ENCODE measurements at places on chromosomes 6 and 20.
A peak's percentile ranks its signal among the peaks of the same experiment; 100 is the strongest.

- peak; percentile 5 for DNase-seq
These were observed 253.6 kb upstream of the RAB32 start for GRCh38 chr6:146289816-146290588.

- no peak for DNase-seq
These were observed 577.7 kb downstream of the HAO1 start for GRCh38 chr20:7362601-7363000.

- DNase-seq: no peak
These were observed 278.8 kb upstream of the JARID2 start for GRCh38 chr6:14966906-14967711.

DNA sequence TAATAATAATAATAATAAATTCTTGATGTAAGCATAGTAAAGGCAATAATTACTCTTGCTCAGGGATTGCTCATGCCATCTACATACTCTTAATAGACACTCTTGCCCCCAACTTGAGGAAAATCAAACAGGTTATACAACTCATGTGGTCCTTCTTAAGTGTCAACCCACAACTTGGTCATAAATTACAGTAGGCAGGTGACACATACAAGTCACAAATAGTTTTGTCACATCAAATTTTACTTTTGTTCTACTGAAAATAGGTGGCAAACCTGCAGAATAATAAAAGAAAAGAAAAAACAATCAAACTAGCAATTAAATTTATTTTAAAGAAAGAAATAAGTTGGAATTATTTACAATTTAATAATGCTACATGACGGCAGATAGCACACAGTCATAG lies 1.6 kb downstream of the ME1 start:
- no peak for DNase-seq

GRCh38 chr6:37783856-37784584 lies 35.5 kb upstream of the ZFAND3 start:
- DNase-seq: peak; percentile 51

- DNase-seq: no peak
These were observed 89.1 kb upstream of the ZNF184 start for GRCh38 chr6:27562027-27562410.

DNA sequence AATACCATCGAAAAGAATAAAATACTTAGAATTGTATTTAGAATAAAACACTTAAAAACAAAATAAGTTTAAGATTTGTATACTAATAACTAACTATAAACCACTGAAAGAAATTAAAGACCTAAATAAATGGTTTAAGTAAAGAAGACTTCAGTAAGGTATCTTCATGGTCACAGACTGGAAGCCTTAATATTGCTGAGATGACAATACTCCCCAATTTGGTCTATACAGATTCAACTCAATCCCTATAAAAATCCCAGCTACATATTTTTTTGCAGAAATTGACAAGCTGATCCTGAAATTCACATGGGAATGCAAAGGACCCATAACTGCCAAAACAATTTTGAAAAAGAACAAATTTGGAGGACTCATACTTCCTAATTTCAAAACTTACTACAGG lies 18.9 kb downstream of the SERINC3 start:
- DNase-seq: no peak

GRCh38 chr6:78570044-78570443 lies 297.3 kb upstream of the IRAK1BP1 start:
- DNase-seq: no peak

GRCh38 chr6:49342410-49342809 lies 120.6 kb downstream of the MMUT start:
- DNase-seq: no peak

- DNase-seq: no peak
These were observed 19.0 kb downstream of the RALY start for GRCh38 chr20:34012735-34013134.

- no peak for DNase-seq
These were observed 471.9 kb downstream of the QKI start for GRCh38 chr6:163886428-163886827.

DNA sequence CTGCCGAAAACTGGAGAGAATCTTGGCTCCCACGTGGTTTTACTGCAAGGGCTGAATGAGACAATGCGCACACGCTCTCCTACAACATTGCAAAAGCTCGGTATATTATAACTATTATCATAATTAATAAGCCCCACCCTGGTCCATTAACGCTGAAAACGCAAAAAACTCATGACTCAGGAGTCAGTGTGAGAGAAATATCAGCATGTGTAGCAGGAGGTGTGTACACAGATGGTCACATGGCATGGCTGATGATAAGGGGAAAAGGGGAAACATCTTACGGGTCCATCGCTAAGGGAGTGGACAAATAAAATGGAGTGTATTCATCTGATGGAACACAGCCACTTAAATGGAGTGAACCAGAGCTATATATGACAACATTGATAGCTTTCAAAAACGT lies 29.2 kb downstream of the CDH22 start:
- DNase-seq: no peak

- DNase-seq: no peak
These were observed 163.7 kb downstream of the MAFB start for GRCh38 chr20:40525351-40525750.

DNA sequence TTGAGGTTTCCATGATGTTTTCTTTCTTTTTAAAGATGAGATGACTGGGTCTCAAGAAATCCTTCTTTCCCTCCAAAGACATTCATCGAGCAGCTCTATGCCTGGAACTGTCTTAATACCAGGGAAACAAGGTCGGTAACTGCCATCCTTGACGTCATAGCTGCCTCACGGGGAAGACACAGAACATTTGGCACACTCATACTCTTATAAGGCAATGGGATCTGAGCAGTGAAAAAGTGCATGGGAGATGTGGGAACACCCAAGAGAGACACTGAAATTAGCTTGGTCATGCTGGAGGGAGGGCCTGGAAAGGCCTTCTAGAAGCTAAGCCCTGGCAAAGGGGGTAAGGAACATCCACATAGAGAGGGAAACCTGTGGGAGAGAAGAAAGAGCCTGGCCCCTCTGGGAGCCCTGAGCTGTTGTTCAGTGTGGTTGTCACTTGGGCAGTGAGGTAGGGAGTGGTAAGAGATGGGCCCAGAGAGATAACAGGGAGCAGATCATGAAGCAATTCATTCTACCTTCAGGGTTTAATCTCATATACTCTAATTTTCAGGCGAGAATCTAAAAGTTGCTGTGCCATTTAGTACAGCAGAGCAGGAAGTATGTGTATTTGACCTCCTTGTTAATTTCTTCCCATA lies 30.8 kb downstream of the CLIC5 start:
- no peak for DNase-seq

DNA sequence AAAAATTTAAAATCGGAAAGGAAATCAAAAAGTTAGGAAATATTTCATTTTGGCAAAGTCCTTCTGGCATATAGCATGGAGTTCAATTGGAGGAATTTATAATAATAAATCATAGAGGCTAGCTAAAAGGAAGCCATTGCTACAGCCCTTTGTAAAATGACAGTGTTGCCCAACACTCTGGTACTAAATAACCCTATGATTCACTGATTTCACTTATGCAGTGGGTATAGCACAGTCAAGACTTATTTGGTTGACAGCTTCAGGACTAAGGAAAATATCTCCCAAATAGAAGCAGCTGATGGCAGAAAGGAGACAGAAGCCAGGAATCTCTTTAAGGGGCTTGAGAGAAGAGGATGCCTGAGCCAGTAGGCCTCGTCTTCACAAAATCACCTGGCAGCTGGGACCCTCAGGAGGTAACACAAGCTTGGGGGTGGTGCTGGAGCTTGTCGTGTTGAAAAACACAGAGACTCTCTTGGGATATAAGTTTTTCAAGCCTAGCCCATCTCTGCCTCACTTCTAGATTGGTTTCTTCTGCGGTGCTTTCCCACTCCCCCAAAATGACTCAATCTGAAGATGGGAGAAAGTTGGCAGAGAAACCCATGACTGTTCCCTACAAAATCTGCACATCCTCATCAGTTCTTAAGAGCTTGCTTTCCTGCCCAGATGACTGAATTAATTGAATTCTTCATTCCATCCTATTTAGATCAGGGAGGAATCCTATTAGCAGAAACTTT lies 38.4 kb upstream of the EYA4 start:
- DNase-seq: no peak

GRCh38 chr20:53943522-53944291 lies 126.7 kb downstream of the BCAS1 start:
- peak; percentile 69 for DNase-seq

Measured in common myeloid progenitor, CD34-positive (primary cell).